ENCODE measurements at places on chromosomes 5 and 9. TPM values are rescaled to one million over a fixed set of nuclear protein-coding genes. Genes with fewer than 3 reads are reported as not detected.
A peak's percentile ranks its signal among the peaks of the same experiment; 100 is the strongest.

DNA sequence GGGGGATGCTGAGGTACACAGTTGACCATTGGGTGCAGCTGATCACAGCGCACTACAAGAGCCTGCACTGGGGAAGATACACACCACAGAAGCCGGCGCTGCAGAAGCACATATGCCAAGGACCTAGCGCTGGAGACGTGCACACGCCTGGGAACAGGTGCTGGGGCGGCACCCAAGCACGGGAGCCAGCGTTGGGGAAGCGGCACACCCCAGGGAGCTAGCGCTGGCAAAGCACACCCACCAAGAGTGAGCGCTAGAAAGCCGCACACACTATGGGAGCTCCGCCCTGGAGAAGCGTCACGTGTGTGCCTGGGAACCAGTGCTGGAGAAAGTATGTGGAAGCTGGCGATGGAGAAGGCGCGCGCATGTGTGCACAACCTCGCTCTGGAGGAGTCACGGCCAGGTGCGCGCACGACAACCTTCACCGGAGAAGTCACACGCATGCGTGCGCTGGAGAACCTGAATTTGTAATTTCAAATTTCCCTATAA, 4.5 kb downstream of the FANCC start:
- DNase-seq = peak; percentile 31

ZNF462 gene
- polyA plus RNA-seq = 8.7 TPM

C1QTNF2 gene
- polyA plus RNA-seq = 27.0 TPM

GRCh38 chr5:180670586-180671359, 21.4 kb upstream of the FLT4 start:
- peak; percentile 40 for DNase-seq

GRCh38 chr5:111245654-111246053, 21.5 kb downstream of the CAMK4 start:
- DNase-seq = no peak

DNA sequence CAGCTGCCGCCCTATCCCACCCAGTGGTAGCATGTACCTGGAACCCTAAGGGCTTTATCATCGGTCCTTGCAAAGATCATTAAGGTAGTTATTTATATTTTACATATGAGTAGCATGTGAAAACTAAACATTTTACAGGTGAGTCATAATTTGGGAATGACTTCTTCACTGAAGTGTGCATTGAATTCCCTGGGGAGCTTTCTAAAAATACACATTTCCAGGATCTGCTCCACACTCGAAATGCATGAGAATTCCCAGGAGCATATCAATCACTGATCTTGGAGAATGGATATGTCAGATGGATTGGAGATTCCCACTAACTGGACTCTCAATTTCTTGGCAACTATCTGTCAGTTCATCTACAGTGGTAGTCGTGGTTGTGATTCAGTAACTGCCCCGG, 717.5 kb downstream of the IRX1 start:
- DNase-seq = no peak

WDR31 gene
- polyA plus RNA-seq = 2.6 TPM

GRCh38 chr9:84667571-84668195, 1.8 kb upstream of the NTRK2 start:
- DNase-seq = peak; percentile 90

- no peak for DNase-seq
Measured at GRCh38 chr5:124951661-124952060, 205.2 kb upstream of the ZNF608 start.

FAM240B gene
- not detected for polyA plus RNA-seq

GRCh38 chr5:9540791-9541190, 5.1 kb downstream of the SEMA5A start:
- no peak for DNase-seq

- DNase-seq = no peak
Measured at GRCh38 chr5:132099076-132099748, 25.6 kb downstream of the CSF2 start.

GRCh38 chr9:131206495-131206894, 69.8 kb downstream of the FAM78A start:
- DNase-seq = no peak

DNA sequence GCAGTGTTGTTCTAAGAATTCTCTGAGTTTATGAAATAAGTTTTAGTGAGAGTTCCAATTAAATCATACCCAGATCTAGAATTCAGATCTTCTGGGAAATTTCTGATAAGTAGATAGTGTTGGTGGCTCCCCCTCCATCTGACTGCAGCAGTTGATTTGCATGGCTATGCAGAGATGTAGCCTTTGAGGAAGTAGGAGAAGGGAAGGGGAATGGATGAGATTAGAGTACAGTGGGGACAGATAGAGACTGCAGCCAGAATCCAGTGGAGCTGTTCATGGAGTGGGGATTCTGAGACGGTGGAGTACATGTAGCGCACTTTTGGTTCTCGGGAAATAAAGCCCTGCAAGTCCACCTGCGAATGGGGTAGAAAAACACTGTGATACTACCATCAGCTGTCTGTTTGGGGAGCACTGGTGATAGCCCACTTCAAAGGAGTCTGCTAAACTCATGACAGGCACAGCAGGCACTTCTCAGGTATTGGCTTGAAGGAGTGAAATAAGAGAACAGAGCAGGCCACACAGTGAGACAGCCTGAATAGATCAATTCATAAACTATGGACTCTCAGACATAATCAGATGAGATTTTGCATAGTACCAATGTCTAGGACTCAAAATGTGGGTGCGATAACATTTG, 96.8 kb downstream of the ALDH1A1 start:
- no peak for DNase-seq

DNA sequence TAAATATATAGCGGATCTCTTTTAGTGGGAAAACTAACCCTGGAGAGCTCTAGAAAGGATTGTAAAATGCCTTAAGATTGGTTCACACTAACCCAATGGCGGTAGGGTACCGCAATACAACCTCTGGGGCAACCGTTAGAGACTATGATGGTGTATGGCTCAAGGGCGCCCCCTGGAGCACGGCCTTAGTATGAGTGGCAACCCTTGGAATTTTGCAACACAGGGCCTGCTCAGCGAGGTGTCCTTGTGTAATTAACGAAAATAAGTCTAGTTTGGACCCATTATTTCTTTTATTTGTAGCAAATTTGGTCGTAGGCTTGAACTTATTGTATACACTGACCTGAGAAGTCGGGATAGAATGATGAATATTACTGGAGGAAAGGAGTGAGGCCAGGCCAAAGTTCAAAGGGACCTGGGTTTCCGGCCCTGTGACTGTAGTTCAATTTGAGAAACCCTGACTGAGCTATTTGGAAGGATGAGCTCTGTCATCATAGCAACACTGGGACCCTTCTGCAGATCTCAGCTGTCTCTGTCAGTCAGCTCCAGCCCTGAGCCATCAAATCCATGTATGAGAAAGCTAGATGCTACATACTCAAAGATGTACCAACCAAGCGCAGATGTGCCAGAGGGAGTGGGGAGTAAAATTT, 54.8 kb downstream of the CAMK4 start:
- DNase-seq = peak; percentile 61

- DNase-seq = no peak
Measured at GRCh38 chr9:99433555-99433954, 211.5 kb downstream of the SEC61B start.

TRIP13 gene
- 7.3 TPM for polyA plus RNA-seq

DNA sequence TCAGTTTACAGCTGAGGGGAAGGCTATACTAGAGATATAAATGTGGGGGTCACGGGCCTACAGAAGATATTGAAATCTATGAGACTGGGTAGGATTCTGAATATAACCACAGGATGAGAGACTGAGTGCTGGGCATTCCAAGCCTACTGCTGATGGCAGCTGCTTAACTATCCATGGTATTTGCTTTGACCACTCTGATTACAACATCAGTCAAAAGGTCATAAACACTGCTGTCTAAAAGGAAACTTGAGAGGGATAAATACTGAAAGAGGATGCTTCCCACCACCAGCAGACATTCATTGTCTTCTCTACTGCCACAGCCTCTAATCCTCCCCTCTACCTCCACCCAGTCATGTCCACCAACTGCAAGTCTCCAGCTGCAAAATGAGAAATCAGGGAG, 3.8 kb downstream of the ZNF622 start:
- DNase-seq = no peak

DNA sequence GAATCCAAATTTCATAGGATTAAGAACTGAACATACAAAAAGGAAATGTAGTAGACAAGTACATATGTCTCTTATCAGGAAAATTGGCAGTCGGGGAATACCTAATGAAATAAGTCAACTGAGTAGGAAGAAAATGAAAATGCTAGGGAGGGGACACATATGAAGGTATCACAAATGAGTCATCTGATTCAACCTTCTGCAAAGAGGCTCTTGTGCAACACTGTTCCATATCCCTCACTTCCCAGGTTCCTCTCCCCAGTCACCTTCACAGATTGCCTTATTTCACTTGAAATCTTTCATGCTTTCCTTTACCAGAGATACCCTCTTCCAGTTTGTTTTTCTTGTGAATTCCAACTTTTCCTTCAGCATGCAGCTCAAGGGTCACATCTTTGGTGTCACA, 139.0 kb downstream of the RFX3 start:
- DNase-seq = no peak

DNA sequence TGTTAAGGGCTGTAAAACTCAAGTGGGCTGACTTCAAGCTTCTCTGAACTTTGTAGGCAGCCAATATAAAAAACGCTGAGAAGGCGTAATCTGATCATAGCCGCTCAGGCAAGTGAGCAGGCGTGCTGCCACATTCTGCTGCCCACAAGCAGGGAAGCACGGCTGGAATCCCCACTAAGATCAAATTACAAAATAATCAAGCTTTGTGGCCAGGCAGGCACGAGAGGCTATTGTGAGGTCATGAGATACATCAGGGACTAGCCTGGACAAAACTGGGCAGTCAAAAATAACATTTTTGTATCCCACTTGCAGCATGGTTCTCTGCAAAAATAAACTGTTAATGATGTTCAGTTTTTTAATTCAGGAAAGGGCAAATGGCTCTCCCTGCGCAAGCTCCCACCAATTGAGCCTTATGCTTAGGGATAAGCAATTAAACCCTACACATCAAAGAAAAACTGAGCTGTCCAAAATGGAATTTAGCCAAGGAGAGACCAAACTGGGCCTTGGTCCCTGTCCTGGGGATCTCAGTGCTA, 64.0 kb downstream of the POU5F2 start:
- DNase-seq = peak; percentile 78

- no peak for DNase-seq
Measured at GRCh38 chr5:54309691-54310432, 511 bp downstream of the ARL15 start.

DNA sequence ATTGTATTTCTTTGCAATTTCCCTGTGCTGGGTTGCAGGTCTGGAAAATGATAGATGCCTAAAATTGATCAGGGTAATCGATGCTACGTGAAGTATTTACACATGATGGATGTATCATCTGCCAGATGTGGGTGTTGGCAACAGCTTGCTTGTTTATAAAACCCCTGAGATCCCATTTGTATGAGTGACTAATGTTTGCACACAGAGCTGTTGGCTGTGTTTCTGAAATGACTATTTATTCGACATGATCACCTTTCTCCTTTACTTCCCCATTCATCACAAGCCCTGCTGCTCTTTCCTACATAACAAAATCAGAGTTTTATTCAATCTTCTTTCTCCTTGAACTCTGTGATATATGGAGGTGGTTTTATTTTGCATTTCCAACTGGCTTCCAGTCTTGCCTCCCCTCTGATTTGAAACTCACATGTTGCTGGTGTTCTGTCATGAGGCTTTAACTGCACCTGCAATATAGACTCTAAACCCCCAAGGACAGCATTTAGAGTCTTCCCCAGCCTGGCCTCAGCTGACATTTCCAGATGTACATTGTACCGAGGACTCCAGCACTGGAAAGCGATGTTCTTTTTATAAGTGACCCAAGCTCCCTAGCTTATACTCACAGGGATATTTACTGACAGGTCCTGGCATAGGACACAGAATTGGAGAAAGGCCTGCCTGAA, 50.7 kb upstream of the SHB start:
- no peak for DNase-seq

MTREX gene
- polyA plus RNA-seq = 69.5 TPM

DNA sequence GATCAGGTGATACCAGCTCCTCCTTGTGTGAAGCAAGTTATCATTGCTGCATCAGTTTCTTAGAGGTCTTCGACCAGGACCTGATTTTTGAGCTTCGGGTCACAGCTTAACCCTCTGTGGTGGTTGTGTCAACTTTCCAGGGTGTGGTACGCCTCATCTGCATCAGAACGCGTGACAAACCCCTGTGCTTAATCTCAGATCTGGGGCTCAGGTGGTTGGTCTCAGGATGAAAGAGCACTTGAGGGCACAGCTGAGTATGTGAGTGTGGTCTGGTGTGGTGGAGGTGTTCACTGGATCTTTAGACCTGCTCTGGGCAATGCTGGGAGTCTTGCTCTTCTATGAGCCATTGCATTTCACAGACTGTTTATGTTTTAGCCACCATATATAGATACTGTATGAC, 64.1 kb downstream of the OSTF1 start:
- DNase-seq = no peak

LRRC19 gene
- polyA plus RNA-seq = 0.10 TPM

FGF10 gene
- 3.1 TPM for polyA plus RNA-seq

FOXD4L6 gene
- polyA plus RNA-seq = not detected

SCGB3A2 gene
- not detected for polyA plus RNA-seq

IL33 gene
- 39.4 TPM for polyA plus RNA-seq

ACTBL2 gene
- not detected for polyA plus RNA-seq

DNA sequence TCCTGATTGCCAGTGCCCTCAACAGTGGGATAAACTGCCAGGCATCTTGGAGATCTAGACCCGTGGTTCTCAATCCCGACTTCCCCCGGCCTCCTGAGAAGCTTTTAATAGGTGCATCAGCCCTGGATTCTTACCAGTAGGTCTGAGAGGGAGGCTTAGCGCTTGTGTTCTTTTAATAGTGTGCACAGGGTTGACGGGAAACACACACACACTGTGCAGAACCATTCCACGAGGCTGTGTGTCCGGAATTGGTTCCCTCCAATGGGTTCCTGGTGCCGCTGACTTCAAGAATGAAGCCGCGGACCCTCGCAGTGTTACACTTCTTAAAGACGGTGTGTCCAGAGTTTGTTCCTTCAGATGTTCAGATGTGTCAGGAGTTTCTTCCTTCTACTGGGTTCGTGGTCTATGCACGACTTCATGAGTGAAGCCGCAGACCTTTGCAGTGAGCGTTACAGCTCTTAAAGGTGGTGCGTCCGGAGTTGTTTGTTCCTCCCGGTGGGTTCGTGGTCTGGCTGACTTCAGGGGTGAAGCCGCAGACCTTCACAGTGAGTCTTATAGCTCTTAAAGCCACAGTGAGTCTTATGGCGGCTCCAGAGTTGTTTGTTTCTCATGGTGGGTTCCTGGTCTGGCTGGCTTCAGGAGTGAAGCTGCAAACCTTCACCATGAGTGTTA, 46.6 kb upstream of the PRSS3 start:
- no peak for DNase-seq

DNA sequence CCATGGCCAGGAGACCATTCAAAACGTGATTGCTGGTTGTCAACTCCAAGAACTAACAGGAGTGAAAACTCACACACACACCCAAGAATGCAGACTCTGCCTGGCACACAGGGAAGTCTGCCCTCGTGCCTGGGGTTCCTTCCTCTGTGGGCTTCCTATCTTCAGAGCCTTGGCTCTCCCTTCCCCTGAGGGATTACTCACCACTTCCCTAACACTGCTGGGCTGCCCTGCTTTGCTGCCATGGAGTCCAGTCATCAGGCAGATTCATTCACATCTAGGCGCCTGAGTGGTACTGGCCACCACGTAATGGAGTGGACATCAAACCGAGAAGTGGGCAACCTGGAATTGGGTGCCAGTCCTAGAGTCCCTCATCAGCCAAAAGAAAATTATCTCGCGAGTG, 76.4 kb upstream of the PRSS3 start:
- no peak for DNase-seq

GRCh38 chr9:79465156-79465555, 106.6 kb upstream of the TLE4 start:
- no peak for DNase-seq

PCDHGB6 gene
- polyA plus RNA-seq = 4.7 TPM

All from muscle of back (tissue), 13 donors.